ENCODE measurements at places on chromosomes 16 and 17.

GRCh38 chr16:11621920-11622651, 35.4 kb upstream of the LITAF start:
- no peak for DNase-seq

DNA sequence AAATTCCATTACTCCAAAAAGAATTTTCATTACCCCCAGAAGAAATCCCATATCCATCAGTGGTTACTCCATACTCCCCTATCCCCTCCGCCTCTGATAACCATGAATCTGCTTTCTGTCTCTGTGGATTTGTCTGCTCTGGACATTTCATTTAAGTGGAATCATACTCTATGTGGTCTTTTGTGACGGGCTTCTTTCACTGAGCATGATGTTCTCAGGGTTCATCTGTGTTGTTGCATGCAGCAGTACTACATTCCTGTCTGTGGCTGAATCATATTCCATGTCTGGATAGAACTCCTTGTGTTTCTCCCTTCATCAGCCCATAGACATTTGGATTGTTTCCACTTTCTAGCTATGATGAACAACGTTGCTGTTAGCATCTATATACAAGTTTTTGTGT, 59.5 kb upstream of the IRX3 start:
- DNase-seq = no peak

- DNase-seq = no peak
Observed at GRCh38 chr16:11743308-11744074, 834 bp upstream of the TXNDC11 start.

DNA sequence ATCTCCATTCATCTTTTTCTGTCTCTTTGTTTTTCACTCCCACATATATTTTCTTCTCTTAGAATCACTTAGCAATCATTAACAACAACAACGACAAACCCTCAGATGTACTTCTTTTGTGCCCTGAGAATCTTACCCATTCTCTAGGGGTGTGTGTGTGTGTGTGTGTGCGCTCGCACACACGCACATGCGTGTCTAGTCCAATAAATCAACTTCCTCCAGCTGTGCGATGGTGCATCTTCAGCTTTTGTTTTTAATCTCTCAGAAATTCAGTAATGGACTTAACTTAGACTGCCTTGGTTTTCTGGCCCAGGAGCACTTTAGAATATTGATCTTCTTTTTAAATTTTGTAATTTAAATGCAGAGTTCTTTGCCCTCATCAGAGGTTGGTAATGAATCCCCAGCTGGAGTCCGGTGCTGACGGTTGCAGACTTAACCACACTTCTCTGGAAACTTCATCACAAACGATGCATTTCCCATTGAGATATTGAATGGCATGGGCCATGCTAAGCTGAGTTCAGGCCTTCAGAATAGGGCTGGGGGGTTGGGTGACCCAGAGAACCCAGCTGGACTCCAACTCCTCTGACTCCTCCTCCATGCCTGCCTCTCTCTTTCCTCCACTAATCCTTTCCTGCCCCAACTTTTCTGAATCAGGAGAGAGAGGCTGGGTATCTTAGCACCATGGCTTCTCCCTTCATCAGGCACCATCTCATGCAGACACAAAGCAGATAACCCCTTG, 193.9 kb downstream of the ZNF18 start:
- no peak for DNase-seq

- no peak for DNase-seq
Observed at GRCh38 chr17:58416937-58417299, 416 bp downstream of the RNF43 start.
